ENCODE measurements at places on chromosomes 1 and 21. TPM values are rescaled to one million over a fixed set of nuclear protein-coding genes. Genes with fewer than 3 reads are reported as not detected.

The AGMAT gene
- 0.29 TPM for total RNA-seq

- no peaks in the 10 kb centered on the region for H3K36me3 ChIP-seq
- H3K4me1 ChIP-seq, result no peaks in the 10 kb centered on the region
- no peak overlapping the region for H3K27ac ChIP-seq
- DNase-seq, result no peak
- H3K4me3 ChIP-seq, result no peak overlapping the region
- no peaks in the 10 kb centered on the region for H3K27me3 ChIP-seq
These were observed 12.2 kb downstream of the AMY1C start for GRCh38 chr1:103761896-103762295.

GRCh38 chr1:19640363-19641316, 3.5 kb upstream of the NBL1 start:
- peak overlapping the region; percentile 34 for H3K27ac ChIP-seq
- H3K36me3 ChIP-seq, result no peaks in the 10 kb centered on the region
- no peak for DNase-seq
- H3K4me3 ChIP-seq, result no peak overlapping the region
- H3K27me3 ChIP-seq, result peaks cover 18% of the 10 kb centered on the region
- H3K4me1 ChIP-seq, result peaks cover 14% of the 10 kb centered on the region

The C1orf53 gene
- total RNA-seq, result not detected

The GLUL gene
- 1,747 TPM for total RNA-seq

The RGS5 gene
- total RNA-seq, result 65.6 TPM

GRCh38 chr1:214224611-214225354, 56.2 kb upstream of the SMYD2 start:
- H3K27ac ChIP-seq, result no peak overlapping the region
- DNase-seq, result no peak
- no peaks in the 10 kb centered on the region for H3K27me3 ChIP-seq
- H3K4me1 ChIP-seq, result peaks cover 5% of the 10 kb centered on the region
- no peaks in the 10 kb centered on the region for H3K36me3 ChIP-seq

The INSRR gene
- not detected for total RNA-seq

GRCh38 chr1:92425617-92426016, 61.1 kb downstream of the GFI1 start:
- H3K36me3 ChIP-seq, result no peaks in the 10 kb centered on the region
- no peak overlapping the region for H3K27ac ChIP-seq
- no peak for DNase-seq
- H3K4me3 ChIP-seq, result no peak overlapping the region
- no peaks in the 10 kb centered on the region for H3K27me3 ChIP-seq
- no peaks in the 10 kb centered on the region for H3K4me1 ChIP-seq

DNA sequence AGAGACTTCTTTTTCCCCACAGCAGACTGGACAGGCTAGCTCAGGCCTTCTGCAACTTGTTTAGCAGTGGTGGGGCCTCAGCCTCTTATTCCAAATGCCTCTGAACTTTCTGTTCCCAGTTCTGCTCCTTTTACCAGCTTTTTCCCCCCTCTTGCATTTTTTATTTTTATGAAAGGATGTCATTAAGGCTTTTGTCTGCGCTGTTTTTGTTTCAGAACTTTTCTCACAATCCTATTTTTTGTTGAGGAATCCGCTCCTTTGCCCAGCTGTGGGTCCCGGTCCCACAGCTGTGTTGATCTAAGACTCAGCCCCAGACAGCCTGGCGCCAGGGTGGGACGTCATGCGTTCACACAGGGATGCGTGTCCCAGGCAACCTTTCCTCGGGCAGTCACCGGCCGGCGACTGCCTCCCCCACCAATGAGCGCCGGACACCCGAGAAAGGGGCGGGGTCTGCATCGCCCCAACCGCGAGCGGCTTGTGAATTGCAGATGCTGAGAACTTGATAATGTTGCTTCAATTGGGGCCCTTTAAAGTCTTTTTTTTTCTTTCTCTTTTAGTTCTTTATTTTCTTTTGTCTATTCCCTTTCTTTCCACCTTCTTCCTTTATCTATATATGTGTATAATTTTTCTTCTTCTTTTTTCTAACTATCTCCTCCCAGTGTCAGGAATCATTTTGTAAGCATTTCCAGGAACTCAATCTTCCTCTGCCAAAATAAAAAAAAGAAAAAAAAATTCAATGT, 3.0 kb upstream of the ID3 start:
- peak overlapping the region; percentile 7 for H3K4me3 ChIP-seq
- DNase-seq, result peak; percentile 94
- no peaks in the 10 kb centered on the region for H3K36me3 ChIP-seq
- H3K27me3 ChIP-seq, result no peaks in the 10 kb centered on the region
- peaks cover 41% of the 10 kb centered on the region for H3K4me1 ChIP-seq
- peak overlapping the region; percentile 96 for H3K27ac ChIP-seq

GRCh38 chr1:85122169-85122568, 73.9 kb upstream of the MCOLN3 start:
- H3K27ac ChIP-seq, result no peak overlapping the region
- H3K4me3 ChIP-seq, result no peak overlapping the region
- no peaks in the 10 kb centered on the region for H3K4me1 ChIP-seq
- H3K36me3 ChIP-seq, result no peaks in the 10 kb centered on the region
- DNase-seq, result no peak

GRCh38 chr1:61215119-61215518, 132.8 kb downstream of the NFIA start:
- no peak overlapping the region for H3K27ac ChIP-seq
- peaks cover 6% of the 10 kb centered on the region for H3K4me1 ChIP-seq
- no peaks in the 10 kb centered on the region for H3K27me3 ChIP-seq
- no peak overlapping the region for H3K4me3 ChIP-seq
- H3K36me3 ChIP-seq, result no peaks in the 10 kb centered on the region

The NES gene
- total RNA-seq, result 58.0 TPM

DNA sequence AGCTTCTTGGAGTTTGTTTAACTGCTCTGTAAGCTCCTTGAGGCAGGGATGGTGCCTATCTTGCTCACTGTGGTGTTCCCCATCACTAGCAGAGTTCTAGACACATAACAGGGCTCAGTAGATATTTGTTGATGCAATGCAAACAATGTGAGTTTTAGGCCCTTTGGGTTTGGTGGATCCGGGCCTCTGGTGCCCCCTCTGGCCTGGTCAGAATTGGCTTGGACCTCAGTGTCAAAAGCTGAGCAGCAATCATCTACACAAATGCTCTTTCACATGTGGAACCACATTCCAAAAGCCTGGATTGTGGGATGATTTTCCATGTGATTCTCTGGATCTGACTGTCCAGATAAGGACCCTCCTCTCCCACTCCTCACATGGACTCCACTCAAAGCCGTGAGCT, 53.4 kb upstream of the BCAR3 start:
- no peak for DNase-seq
- no peak overlapping the region for H3K4me3 ChIP-seq
- H3K27ac ChIP-seq, result no peak overlapping the region
- no peaks in the 10 kb centered on the region for H3K27me3 ChIP-seq
- H3K36me3 ChIP-seq, result no peaks in the 10 kb centered on the region

DNA sequence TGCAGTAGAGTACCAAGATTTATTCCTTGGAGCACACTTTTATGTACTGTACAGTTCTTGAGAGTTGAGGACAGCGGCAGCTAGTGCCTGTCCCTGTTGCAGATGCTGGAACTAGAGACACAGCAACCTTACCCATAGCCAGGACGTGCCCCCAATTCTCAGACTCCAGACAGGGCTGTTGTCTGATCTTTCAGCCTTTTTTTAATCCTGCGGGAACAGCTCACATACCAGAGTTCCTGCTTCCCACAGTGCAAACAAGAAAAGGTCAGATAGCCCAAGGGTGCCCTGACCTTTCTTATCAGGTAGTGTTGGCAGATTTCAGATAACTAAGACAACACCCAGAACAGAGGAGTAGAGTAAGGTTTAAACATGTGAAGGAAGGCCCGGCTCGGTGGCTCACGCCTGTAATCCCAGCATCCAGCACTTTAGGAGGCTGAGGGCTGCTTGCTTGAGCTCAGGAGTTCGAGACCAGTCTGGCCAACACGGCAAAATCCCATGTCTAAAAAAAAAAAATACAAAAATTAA, 78.5 kb downstream of the DOP1B start:
- H3K4me3 ChIP-seq, result no peak overlapping the region
- H3K27me3 ChIP-seq, result no peaks in the 10 kb centered on the region
- H3K27ac ChIP-seq, result peak overlapping the region; percentile 12
- H3K4me1 ChIP-seq, result peaks cover 8% of the 10 kb centered on the region
- DNase-seq, result peak; percentile 32

The CD5L gene
- total RNA-seq, result 5.2 TPM

DNA sequence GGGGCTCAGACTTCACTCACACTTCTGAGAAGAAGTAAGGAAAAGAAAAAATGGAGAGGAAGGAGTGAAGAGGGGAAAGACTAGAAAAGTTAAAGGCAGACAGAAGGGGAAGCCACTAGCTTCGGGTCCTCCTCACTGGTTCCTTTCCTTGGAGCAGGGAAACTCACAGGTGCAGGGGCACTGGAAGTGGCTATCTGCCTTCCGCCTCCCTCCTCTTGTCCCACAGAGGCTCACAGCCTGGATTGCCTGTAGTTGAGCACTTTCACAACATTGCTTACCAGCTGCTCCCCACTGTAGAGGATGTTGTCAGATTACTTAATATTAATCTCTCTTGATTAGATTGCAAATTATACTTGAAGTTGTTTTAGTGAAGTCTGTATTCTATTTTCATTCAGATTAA, 21.6 kb upstream of the ABCA4 start:
- H3K27ac ChIP-seq, result no peak overlapping the region
- no peak overlapping the region for H3K4me3 ChIP-seq
- no peaks in the 10 kb centered on the region for H3K36me3 ChIP-seq

GRCh38 chr21:26599261-26599660, 26.2 kb upstream of the CYYR1 start:
- no peaks in the 10 kb centered on the region for H3K36me3 ChIP-seq
- no peaks in the 10 kb centered on the region for H3K27me3 ChIP-seq
- no peak for DNase-seq
- no peak overlapping the region for H3K27ac ChIP-seq
- H3K4me1 ChIP-seq, result no peaks in the 10 kb centered on the region

The LIPI gene
- not detected for total RNA-seq

The ZSCAN20 gene
- 5.5 TPM for total RNA-seq

The TRNP1 gene
- 10.5 TPM for total RNA-seq

DNA sequence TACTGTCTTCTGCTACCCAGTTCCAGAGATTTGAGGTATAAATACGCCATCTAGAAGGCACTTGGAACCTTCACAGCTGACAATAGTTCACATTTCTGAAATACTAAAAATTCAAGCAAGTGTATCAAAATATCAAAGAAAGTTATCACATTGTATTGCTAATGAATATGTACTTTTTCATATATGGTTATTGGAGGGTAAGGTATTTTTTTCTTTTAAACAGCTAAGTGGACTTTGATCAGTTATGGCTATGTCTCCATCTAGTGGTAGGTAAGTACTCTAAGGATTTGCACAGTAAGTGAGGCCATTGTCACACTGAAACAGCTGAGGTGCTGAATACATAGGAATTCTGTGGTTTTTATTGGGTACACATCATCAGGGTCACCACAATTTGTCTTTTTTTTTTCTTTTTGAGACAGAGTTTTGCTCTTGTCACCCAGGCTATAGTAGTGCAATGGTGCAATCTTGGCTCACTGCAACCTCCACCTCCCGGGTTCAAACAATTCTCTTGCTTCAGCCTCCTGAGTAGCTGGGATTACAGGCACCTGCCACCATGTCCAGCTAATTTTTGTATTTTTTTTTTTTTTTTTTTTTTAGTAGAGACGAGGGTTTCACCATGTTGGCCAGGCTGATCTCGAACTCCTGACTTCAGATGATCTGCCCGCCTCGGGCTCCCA, 49.1 kb upstream of the CR2 start:
- no peak overlapping the region for H3K4me3 ChIP-seq
- no peaks in the 10 kb centered on the region for H3K4me1 ChIP-seq
- H3K27ac ChIP-seq, result no peak overlapping the region
- no peaks in the 10 kb centered on the region for H3K27me3 ChIP-seq

The PAX7 gene
- total RNA-seq, result not detected

The KRTAP12-2 gene
- not detected for total RNA-seq
